Heart left ventricle (tissue), 16 donors: ENCODE measurements at places on chromosomes 2 and 18. TPM values are rescaled to one million over a fixed set of nuclear protein-coding genes. Genes with fewer than 3 reads are reported as not detected.

RTP5 gene
- total RNA-seq, result not detected

SCYGR4 gene
- not detected for total RNA-seq

TCF23 gene
- not detected for total RNA-seq

BMP10 gene
- not detected for total RNA-seq

DNA sequence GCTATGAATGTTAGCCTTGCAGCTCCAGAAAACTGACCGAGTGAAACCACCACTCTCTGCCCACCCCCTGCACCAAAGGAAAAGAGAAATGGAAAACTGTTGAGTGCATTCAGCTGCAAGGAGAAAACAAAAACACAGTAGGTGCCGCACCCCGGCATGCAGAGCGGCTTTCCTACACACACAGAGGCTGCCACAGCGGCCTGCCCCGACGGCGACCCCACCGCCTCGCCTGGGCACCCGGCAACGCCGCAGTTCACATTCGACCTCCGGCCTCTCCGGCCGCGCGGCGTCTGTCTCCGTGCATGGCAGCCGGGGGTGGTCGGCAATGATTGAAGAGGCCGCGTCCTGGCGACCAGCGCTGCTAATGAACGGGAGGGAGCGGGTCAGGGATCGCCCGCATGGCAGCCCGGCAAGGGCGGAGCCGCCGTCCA lies 417.1 kb upstream of the SALL3 start:
- DNase-seq, result no peak

- no peak for DNase-seq
Observed at GRCh38 chr18:50825621-50826020, 5.8 kb upstream of the MRO start.

DNA sequence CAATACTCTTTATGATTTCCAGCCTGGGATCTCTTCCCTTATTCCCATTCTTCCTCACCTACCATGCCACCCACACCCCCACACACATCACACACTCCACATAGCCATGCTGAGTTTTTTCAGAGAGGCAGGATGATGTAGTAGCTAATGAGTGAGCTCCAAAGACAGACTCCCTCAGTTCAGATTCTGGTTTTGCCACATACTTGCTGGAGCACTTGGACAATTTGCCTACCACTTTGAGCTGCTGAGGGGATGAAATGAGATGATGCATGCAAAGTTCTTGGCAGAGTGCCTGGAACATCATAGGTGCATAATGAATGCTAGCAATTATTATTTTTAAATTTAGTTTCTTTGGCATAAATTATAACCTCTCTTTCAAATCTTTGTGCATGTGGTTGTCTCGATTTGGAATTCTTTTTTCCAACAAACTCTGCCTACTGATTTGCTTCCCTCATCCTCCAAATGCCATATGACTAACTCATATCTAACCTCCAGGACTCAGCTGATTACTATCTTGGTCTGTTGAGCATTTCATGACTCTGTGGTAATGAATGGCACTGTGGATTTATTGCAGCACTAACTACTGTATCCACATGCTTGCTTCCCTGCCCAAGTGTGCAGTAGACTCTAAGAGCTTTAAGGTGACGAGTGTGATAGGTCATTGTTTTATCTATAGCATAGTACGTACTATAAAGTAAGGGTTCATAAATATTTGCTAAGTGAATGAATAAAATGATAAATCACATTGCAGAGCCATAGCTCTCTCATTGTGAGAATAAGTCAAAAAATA lies 99.1 kb downstream of the TACR1 start:
- DNase-seq, result no peak

- DNase-seq, result no peak
Observed at GRCh38 chr2:72115110-72116080, 32.3 kb downstream of the CYP26B1 start.

- no peak for DNase-seq
Observed at GRCh38 chr2:197204519-197205250, 105.9 kb downstream of the ANKRD44 start.

DNA sequence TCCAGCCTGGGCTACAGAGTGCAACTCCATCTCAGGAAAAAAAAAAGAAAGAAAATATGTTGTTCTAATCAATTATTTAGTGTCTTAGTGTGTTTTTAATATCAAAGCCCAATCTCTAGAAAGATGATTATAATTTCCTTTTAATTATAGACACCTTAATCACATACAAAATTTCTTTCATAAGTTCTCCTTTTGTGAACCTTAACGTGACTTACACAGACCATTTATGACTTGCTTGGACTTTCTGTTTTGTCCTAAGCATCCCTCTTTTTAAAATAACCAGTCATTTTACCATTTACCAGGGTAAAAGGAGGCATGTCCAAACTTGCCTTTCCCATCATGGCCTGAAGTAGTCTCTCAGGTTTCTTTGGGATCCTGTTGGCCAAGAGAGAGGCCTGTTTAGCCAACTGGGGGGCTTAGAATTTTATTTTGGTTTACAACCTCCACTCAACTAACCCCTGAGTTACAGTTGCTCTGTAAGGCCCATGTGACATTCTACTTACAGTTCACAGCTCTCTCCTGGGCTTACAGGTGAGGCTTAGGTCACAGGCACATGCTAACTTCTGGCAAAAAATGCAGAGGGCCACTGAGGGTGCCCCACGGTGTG lies 23.9 kb upstream of the GPR155 start:
- no peak for DNase-seq

DNA sequence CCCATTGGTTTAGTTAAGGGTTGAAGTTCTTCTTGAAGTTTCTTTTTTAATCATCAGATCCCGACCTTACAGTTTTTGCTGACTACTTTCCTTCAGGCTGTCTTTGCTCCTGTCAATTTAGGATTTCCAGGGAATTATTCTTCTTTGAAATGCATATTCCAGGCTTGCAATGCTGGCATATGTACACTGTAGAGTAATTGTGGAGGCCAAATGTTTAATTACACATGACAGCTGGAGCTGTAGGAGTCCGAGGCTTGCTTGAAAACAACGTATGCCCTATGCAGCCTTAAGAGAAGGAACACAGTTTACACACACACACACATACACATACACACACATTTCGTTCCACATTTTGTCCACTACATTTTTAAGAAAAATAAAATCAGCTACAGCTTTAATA lies 602.3 kb downstream of the TMEM182 start:
- DNase-seq, result no peak
